HuH-7 (cell line): ENCODE measurements at places on chromosomes 13 and 19.

DNA sequence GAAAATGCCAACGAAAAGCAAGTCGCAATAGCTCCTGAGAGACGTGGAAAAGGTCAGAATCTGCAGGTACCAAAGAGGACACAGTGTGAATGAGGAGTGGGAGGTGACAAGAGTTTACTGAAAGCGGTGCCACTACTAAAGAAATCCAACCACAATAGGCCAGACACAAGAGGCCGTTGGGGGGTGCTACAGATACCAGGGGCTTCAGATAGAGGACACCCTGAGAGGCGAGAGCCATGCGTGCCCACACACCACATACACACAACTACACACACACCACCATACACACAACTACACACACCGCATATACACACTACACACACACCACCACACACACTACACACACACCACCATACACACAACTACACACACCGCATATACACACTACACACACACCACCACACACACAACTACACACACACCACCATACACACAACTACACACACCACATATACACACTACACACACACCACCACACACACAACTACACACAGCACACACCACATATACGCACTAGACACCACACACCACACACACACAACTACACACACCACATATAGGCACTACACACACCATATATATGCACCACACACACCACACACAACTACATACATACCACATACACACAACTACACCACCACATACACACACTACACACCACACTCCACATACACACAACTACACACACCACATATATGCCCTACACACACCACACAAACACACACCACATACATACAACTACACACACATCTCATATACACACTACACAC is 28.5 kb downstream of the CRYL1 start:
- DNase-seq, result no peak

DNA sequence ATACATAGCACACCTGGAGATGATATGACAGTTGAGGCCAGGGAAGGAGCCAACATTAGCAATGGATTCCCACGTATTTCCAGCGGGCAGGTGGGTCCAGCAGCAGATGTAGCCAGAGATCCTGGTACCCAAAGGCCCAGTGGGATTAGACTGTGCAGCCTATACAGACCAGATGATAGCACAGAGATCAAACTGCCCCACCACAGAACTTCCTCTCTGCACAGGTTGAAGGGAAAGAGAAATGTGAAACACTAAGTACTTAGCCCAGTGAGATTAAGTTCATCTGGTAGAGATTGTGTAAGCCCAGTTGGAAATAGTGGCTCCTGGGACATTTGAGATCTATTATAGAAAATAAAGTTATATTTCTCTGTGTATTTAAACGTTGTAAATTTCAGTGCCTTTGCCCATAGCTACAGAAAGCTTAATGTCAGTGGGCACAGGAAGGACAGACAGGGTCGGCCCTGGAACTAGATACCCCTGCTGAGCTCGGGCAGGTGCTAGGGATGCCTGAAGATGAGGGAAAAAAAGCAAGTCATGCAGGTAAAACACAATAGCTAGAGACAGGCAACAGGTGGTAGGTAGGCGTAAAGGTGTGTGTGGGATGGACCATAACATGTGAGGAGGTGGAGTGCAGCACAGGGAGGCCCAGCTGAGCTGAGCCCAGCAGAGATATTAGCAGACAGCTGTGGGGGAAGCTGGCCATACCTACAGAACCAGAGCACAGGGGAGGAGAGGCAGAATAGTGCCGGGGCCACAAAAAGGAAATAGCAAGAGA is 27.3 kb upstream of the SPATA13 start:
- no peak for DNase-seq

DNA sequence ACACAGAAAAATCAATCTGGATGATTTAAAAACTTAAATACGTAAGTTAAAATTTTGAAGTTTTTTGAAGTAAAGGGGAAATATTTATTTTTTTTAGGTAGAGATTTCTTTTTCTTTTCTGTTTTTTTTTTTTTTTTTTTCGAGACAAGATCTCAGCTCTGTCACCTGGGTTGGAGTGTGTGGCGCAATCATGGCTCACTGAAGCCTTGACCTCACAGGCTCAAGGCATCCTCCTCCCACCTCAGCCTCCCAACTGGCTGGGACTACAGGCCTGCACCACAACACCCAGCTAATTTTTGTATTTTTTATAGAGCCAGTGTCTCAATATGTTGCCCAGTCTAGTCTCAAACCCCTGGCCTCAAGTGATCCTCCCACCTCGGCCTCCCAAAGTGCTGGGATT is 120.4 kb upstream of the CLDN10 start:
- no peak for DNase-seq

DNA sequence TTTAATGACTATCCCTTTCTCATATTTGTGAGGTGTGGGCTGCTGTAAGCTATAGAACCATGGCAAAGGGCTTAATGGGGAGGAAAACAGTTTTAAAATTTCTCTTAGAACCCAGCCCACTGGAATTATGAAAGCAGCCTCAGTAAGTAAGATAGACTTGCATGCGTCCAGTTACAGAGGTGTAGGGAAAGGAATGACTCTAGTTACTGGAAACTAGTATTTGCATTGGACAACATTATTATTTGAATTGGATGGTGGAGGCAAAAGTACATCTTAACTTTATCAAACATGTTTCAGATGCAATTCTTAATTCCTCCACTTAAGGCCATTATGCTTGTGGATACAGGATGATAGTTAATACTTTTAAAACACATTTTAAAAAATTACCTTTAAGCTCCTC is 292.9 kb downstream of the SPRY2 start:
- no peak for DNase-seq

GRCh38 chr19:23222998-23223652 is 27.1 kb downstream of the ZNF724 start:
- DNase-seq, result no peak

- no peak for DNase-seq
Observed at GRCh38 chr13:88857256-88857655, 1186.1 kb downstream of the SLITRK5 start.
